ENCODE measurements at places on chromosomes 5 and 9.

- no peak for DNase-seq
Measured at GRCh38 chr5:96509316-96509715, 76.3 kb upstream of the PCSK1 start.

DNA sequence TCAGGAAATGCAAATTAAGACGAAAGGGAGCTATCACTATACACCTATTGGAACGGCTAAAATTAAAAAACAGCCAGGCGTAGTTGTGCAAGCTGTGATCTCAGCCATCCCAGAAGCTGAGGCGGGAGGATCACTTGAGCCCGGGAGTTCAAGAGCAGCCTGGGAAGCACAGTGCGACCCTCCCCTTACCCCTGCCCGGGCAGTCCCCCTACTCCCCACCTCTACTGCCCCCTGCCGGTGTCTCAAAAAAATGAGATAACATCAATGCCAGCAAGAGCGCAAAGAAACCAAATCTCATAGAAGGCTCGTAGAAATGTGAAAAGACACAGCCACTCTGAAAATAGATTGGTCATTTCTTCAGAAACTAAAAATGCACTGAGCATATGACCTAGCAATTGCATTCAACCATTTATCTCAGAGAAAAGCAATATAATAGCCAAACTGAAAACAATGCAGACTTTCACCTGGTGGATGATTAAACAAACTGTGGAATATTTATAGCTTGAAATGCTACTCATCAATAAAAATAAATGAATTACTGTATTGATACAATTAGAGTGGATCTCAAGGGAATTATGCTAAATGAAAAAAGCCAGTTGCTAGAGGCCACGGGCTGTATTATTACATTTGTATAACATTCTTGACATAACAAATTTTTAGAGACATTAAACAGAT lies 20.6 kb downstream of the OR2V2 start:
- no peak for DNase-seq

- peak; percentile 11 for DNase-seq
Measured at GRCh38 chr5:170809551-170809950, 26.0 kb downstream of the GABRP start.

DNA sequence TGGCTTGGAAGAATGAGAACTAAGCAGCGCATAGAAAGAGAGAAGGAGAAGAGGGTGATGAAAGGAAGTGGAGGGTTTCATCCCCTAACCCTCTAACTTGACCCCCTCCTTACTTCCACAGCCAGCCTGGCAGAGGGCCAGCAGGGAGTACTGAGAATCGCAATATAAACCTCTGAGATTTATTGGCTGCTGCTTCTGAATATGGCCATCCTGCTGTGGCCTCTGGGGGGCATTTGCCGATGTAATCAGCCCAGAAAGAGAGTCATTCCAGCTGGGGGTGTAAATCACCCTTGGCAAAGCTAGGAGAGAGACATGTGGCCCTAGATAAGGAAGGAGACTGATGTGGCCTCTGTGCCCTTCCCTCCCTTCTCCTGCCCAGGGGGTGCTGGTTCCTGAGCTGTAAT lies 960 bp upstream of the GFRA3 start:
- DNase-seq: no peak

GRCh38 chr5:93423300-93423699 lies 157.7 kb downstream of the NR2F1-AS1 start:
- no peak for DNase-seq

- DNase-seq: no peak
Measured at GRCh38 chr9:108550106-108550505, 305.7 kb downstream of the ACTL7B start.

DNA sequence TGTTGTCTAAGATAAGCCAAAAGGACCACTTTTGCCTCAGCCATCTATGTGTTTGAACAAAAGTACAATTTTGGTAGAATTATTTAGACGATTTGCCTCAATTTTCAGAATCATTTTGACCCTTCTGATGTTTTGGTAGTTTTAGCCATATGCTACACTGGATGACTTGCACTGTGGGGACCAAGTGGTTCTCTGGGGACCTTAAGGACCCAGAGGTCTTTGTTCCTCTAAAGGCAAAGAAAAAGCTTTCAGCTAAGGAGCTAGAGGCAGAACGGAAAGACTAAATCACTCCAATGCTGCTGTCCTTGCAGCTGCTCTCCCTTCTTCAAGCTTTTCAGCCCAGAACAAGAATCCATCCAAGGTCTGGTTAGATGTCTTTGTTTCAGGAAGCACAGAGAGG lies 51.0 kb upstream of the APC start:
- DNase-seq: no peak

DNA sequence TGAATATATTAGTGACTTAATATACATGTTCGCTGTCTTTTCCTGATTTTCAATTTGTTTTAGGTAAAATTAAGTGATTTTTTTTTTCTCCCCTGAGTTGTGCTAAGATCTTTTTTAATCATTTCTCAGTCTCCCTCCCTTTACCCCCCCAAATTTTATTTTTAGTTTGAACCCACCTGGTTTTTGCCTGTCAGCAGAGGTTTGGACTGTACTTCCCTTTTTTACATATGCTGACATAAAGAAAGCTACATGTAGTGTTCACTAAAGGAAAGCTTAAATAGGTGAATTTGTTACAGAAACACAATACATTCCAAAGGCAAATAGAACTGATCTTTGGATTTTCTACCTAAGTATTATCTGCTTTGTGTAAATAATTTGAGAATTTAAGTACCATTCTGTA lies 82.2 kb downstream of the IPO11 start:
- DNase-seq: no peak

GRCh38 chr5:144422018-144422727 lies 251.5 kb downstream of the KCTD16 start:
- no peak for DNase-seq

- DNase-seq: no peak
Measured at GRCh38 chr9:137827908-137828526, 49.6 kb upstream of the CACNA1B start.

DNA sequence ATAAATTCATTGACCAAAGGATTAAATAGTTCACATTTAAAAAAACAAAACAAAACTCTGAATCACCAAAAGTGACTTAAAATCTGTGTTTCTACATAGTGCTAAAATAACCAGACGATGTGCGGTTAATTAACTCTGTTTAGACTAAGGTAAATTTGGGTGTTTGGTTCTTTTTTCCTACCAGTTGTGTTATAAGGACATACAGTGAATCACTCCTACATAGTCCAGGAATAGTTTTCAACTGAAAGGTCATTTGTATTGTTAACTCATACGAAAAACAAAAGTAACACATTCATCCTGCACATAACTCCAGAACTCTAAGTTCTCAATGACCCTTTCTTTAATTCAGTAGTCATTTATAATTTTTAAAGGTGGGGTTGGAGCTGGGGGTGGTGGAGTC lies 203.7 kb downstream of the GLIS3 start:
- DNase-seq: no peak

DNA sequence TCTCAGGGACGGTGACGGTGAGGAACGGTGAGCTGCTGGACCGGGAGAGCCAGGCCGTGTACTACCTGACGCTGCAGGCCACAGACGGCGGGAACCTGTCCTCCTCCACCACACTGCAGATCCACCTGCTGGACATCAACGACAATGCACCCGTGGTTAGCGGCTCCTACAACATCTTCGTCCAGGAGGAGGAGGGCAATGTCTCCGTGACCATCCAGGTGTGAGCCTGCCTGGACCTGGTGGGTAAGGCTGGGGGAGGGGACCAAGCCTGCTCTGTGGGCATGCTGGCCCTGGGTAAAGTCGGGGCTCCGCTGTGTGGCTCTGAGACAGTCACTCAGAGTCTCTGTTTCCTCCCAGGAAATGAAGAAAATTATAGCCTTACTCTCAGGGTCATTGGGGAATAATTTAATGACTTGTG lies 29.3 kb downstream of the CDHR2 start:
- no peak for DNase-seq

DNA sequence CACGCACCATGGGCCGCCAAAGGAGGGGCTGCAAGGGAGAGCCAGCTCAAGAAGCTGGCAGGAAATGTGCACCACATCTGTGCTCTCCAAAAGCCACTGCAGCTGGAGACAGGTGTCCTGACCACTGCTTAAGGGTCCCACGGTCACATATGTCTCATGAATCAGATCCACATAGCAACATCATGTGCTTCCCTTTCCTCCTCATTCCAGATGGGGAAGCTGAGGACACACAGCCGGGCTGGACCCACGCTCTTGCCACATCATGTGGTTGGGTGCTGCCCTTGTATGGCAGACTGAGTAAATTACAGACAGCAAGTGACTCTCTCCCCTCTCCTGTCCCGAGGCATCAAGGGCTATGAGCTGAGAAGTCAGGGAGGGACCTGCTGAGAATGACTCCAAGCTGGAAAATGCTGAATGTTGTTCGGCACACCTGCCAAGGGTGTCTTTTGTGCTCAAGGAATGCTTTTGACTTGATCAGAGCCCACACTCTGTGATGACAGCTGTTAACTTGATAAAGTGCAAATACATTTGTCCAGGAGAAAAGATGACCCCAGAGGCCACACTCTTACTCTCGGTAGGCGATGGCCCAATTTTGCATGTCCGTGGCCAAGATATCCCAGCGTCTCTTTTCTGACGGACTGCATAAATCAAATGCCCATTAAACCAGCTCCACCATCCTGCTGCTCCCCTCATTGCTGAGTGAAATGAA lies 58.2 kb downstream of the NSUN2 start:
- no peak for DNase-seq

DNA sequence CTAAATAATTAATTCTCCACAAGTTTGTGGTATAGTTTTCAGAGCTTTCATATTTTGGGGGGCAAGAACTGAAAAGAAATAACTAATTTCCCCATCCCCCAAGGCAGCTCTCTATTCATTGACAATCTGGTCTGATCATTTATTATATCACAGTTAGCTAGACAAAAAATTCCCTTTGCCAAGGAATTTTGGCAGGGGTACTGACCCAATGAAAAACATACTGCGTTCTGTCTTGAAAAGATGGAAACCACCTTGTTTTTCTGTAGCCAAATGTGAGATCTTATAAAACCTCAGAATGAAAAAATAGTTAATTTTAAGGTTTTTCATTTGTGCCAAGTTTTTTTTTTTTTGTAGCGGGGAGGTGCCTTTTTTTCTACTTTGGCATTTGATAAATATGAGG lies 1008.9 kb downstream of the EFNA5 start:
- no peak for DNase-seq

DNA sequence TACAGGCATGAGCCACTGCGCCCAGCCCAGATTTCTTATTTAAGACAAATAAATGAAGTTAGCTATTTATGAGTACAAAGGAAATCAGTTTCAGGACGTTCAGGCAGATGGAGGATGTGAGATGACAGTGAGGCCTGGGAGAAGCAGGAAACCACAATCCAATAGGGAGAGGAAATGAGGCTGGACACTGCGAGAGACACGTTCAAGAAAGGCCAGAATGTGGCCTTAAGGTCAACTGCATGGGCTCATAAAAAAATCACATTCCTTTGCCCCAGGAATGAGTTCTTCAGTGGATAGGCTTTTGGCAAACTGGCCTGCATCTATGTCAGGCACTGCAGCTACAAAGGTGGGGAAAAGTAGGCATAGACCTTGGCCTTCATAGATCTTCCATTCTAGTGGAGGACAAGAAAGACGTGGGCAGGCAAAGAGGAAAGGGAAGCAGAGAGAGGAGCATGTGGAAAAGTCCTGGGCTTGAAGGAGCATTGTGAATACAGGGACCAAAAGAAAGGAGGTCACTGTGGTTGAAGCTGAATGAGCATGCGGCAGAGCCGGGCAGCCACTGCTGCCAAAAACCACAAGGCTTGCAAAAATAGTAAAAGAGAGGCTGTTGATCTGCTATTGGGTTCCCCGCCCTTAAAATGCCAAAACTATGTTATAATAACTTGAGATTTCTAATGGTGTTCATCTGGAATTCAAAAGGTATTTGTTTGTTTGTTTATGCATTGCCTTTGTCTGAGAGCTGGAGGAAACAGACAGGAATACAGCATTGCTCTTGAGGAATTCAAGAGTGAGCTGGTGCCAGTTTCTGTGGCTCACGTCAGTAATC lies 133.0 kb downstream of the GNA14 start:
- peak; percentile 49 for DNase-seq

- no peak for DNase-seq
Measured at GRCh38 chr5:98786191-98786853, 12.9 kb downstream of the RGMB start.

DNA sequence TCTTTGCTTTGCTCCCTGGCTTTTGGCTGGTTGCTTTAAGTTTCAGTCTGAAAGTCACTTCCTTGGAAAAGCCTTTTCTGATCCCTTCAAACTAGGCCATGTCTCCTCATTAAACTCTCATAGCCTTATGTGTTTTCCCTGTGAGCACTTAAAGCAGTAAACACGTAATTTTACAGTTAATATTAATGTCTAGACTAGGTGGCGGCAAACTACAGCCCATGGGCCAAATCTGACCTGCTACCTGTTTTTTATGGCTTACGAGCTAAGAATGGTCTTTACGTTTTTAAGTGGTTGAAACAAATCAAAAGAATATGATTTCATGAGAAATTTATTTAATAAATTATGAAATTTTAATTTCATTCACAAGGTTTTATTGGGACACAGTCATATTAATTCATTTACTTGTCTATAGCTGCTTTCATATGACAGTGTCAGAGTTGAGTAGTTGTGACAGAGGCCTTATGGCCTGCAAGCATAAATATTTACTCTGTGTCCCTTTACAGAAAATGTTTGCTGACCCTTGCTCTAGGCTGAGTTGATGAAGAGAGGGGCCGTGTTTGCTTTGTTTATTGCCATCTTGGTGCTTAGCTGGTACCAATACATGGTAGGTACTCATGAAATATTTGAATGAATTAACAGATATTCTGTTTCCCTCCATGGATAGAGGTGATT lies 7.4 kb downstream of the SLC44A1 start:
- no peak for DNase-seq

- DNase-seq: peak; percentile 98
Measured at GRCh38 chr5:136058039-136058971, 29.5 kb downstream of the TGFBI start.
